ENCODE measurements at places on chromosomes 5 and 9. TPM values are rescaled to one million over a fixed set of nuclear protein-coding genes. Genes with fewer than 3 reads are reported as not detected.

GLDC gene
- total RNA-seq, result 0.58 TPM

LCN10 gene
- not detected for total RNA-seq

CDC14B gene
- 44.9 TPM for total RNA-seq

BASP1 gene
- 163 TPM for total RNA-seq

PCDHA6 gene
- 0.50 TPM for total RNA-seq

FBXL7 gene
- total RNA-seq, result 7.3 TPM

ENTREP1 gene
- under 0.01 TPM for total RNA-seq

BHMT gene
- total RNA-seq, result 0.15 TPM

POLR1E gene
- 37.4 TPM for total RNA-seq

SPINK13 gene
- total RNA-seq, result not detected

TRIM7 gene
- total RNA-seq, result 5.3 TPM

RBM18 gene
- total RNA-seq, result 8.9 TPM

MLANA gene
- not detected for total RNA-seq

STOM gene
- total RNA-seq, result 106 TPM

PTPA gene
- total RNA-seq, result 145 TPM

TUSC1 gene
- 7.4 TPM for total RNA-seq

HAPLN1 gene
- total RNA-seq, result 4.6 TPM

TPRN gene
- 11.6 TPM for total RNA-seq

PCDHB3 gene
- 0.29 TPM for total RNA-seq

ZNF782 gene
- 4.0 TPM for total RNA-seq

IL3 gene
- not detected for total RNA-seq

ARID3C gene
- total RNA-seq, result not detected

SLC34A1 gene
- total RNA-seq, result not detected

GRIN3A gene
- total RNA-seq, result not detected

IL9 gene
- not detected for total RNA-seq

GDNF gene
- total RNA-seq, result 1.2 TPM

NME5 gene
- total RNA-seq, result 2.6 TPM

GFI1B gene
- total RNA-seq, result not detected

PHAX gene
- total RNA-seq, result 61.5 TPM

PCDHB10 gene
- 0.66 TPM for total RNA-seq

RMRP gene
- 6,137 TPM for total RNA-seq

MGAT1 gene
- 140 TPM for total RNA-seq

HACD4 gene
- total RNA-seq, result 16.3 TPM

LCN1 gene
- total RNA-seq, result not detected

PCDHGA10 gene
- total RNA-seq, result 14.7 TPM

STOML2 gene
- total RNA-seq, result 157 TPM

PRDM9 gene
- not detected for total RNA-seq

BARHL1 gene
- not detected for total RNA-seq

KIF4B gene
- total RNA-seq, result 0.15 TPM

FOXD4L6 gene
- total RNA-seq, result not detected

ARSI gene
- 12.1 TPM for total RNA-seq

FAM169A gene
- 0.17 TPM for total RNA-seq

PITX1 gene
- total RNA-seq, result 12.6 TPM

TMEM38B gene
- 24.3 TPM for total RNA-seq

SLC4A9 gene
- not detected for total RNA-seq

TMEM215 gene
- not detected for total RNA-seq

SLCO4C1 gene
- total RNA-seq, result not detected

RNF183 gene
- not detected for total RNA-seq

TAF11L5 gene
- not detected for total RNA-seq

RANBP3L gene
- total RNA-seq, result not detected

CDHR2 gene
- total RNA-seq, result under 0.01 TPM

KDM4C gene
- 30.4 TPM for total RNA-seq

ADAMTSL2 gene
- total RNA-seq, result under 0.01 TPM
